Immature natural killer cell (primary cell): ENCODE measurements at places on chromosomes 7 and 10.

DNA sequence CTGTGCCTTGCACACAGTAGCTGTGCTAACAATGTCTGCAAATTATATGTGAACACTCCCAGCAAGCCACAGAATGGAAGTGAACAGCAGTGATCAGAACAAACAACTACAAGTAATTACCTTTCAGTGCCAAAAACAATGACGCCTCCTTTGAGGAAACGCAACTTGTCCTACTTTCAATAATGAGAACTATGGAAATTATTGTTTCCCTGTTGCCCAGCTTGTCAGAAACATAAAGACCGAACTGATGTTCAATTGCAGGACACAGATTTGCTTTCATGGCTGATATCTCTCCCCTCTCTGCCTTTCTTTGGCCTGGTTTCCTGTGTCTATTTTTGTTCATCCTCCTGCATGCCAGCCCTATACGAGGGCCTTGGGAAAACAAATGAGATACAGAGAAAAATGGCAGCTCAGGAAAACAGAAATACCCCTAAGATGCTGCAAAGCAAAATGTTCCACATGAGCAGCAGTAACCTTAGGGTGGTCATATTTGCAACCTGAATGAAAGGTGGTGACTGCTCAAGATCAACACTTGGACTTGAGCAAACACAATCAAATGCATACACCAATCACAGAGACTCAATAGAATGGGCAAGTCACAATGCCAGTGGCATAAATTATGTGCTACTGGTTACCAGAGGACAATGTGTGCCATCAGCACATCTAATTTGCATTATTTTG lies 26.8 kb downstream of the COBL start:
- no peak for DNase-seq
- no peaks in the 10 kb centered on the region for H3K36me3 ChIP-seq

DNA sequence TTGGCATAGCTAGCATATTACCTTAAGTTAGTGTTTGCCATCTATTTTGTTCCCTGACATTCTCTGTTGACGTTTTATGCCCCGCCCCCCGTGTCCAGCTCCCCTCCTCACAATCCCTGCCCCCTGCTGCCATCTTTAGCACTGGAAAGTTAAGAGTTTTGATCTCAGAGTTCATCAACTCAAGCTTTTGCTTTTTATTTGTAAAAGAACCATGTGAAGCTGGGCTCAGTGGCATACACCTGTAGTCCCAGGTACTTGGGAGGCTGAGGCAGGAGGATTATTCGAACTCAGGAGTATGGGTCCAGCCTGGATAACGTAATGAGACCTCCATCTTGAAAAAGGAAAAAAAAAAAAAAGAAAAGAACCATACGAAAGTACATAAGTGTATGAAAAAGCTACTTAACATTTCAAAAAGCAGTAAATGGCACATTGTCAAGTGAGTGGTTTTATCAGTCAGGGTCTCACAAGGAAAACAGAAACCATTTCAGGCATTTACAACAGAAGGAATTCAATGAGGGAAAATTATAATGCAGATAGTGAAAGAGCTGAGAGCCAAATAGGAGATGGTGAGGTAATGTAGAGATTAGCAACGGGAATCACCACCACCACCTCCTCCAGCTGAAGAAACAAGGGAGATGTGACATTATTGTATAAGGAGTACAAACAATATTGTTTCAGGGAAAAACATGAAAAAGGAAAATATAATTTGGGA lies 64.9 kb downstream of the MCU start:
- peaks cover 19% of the 10 kb centered on the region for H3K4me1 ChIP-seq
- peaks cover 3% of the 10 kb centered on the region for H3K36me3 ChIP-seq
- no peak for DNase-seq
- no peak overlapping the region for H3K4me3 ChIP-seq
- no peak overlapping the region for H3K27ac ChIP-seq
- no peaks in the 10 kb centered on the region for H3K27me3 ChIP-seq

- H3K27me3 ChIP-seq = no peaks in the 10 kb centered on the region
- no peak overlapping the region for H3K27ac ChIP-seq
- H3K4me1 ChIP-seq = no peaks in the 10 kb centered on the region
- H3K4me3 ChIP-seq = no peak overlapping the region
- no peak for DNase-seq
Observed at GRCh38 chr7:33220231-33220630, 90.9 kb downstream of the BBS9 start.

DNA sequence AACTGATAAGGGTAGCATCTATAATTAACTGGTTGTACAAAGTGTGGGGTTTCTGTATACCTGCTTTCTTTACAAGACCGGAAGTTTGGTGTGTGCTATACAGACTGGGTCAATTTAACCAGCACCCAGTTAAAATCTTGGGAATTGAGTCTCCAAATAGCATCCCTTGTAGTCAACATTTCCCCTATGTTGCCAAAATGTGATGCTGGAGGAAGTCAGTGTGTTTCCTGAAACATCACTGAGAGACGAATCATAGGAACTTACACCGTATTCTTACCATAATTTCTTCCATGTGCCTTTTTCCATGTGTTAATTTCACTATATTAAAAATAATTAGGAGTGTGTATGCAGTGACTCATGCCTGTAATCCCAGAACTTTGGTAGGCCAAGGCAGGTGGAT lies 1.7 kb downstream of the AKR1C4 start:
- peaks cover 2% of the 10 kb centered on the region for H3K27me3 ChIP-seq
- DNase-seq = no peak
- H3K4me3 ChIP-seq = no peak overlapping the region
- H3K27ac ChIP-seq = no peak overlapping the region
- no peaks in the 10 kb centered on the region for H3K4me1 ChIP-seq

DNA sequence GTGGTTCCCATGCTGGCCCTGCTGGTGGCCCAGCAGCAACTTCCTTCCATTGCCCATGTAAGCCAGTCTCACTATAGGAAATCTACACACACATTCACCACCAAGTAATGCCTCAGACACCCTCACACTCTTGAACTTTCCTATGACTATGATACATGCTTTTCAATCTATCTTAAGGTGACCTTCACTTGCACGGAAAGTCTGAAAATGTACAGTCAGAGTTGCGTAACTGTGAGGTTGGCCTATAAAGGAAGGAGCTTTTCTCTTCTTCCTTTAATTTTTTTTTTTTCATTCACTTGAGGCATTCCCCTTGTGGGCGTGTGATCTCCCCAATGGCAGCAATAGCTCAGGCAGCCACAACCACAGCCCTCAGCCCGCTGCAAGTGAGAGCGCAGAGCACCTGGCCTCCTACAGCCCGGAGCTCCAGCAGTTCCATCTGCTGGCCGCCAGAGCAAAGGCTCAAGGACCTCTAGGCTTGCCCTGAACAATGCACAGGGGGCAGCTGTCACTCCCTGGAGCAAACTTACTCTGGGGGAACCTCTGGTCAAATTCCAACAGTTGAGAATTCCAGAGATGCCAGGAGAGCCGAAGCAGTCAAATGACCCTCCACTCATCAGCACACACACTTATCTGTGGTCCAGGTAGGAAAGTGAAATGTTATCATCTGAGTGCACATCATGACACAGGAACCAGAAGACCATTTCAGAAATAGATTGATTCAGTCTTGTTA lies 123.1 kb upstream of the ADO start:
- H3K4me3 ChIP-seq = peak overlapping the region; percentile 70
- peak overlapping the region; percentile 92 for H3K27ac ChIP-seq
- peak; percentile 65 for DNase-seq
- peaks cover 7% of the 10 kb centered on the region for H3K27me3 ChIP-seq
- peaks cover 54% of the 10 kb centered on the region for H3K4me1 ChIP-seq

- peaks cover 4% of the 10 kb centered on the region for H3K27me3 ChIP-seq
- H3K4me1 ChIP-seq = peaks cover 47% of the 10 kb centered on the region
- DNase-seq = no peak
- H3K27ac ChIP-seq = no peak overlapping the region
- no peaks in the 10 kb centered on the region for H3K36me3 ChIP-seq
- H3K4me3 ChIP-seq = peak overlapping the region; percentile 38
Observed at GRCh38 chr10:31921031-31921430, 7.6 kb downstream of the ARHGAP12 start.

DNA sequence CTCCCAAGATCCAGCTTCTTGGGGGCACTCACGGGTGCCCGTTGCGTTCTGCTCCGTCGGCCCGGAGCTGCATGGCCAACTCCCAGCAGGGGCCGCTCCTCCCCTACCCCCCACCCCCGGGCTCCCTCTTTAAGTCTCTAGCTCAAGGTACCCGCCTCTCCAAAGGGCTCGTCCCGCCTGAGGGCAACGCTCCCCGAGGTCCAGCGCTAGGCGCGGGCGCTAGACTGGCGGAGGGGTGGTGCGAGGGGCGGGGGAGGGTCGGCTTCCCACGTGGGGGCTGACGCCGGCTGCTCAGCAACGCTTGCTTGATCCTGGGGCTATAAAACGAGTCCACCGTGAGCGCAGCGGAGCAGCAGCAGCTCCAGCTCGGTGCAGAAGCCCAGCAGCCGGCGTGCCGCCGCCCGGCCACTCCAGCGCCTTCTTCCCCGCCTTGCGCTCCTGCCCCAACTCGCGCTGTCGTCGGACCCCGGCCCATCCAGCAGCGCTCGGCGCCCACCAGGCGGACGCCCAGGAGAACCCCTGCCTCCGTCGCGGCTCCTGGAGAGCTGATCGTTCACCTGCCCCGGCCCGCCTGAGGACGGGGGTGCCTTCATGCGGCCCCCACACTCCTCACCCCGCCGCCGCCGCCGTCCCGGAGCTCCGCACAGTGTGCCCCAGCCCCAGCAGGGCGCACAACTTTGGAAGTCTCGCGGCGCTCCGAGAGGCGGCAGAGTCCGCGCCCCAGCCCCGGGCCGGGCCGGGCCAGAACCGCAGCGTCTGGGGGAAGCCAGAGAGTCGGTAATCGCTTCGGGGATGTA lies at the start of gene ADRA2A:
ADRA2A (plus strand) TSS at position 348 of the 797 bp plus-strand sequence. CDS start 968 bp downstream, outside the sequence.
- H3K4me3 ChIP-seq = peak within 1 kb of the TSS; percentile 53
- no peaks in the 10 kb centered on the region for H3K4me1 ChIP-seq
- no peak for DNase-seq
- H3K27ac ChIP-seq = no peak within 1 kb of the TSS

DNA sequence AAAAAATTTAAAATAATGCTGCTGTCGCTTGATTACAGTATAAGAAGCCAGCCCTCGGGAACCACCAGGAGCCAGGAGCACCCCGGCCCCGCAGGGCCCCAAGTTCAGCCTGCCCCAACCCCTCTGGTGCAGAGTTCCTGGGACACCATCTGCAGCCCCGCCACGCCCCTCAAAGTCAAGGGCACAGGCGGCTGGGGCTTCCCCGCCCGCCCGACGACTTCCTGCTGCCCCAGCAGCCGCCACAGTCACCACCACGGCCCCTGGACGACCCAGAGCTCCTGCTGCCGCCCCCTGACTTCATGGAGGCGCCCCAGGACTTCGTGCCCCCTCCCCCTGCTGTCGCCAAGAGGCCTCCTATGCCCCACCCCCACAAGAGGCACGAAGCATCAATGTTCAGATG lies 103.6 kb upstream of the PDSS1 start:
- no peak for DNase-seq
- H3K4me1 ChIP-seq = no peaks in the 10 kb centered on the region
- H3K36me3 ChIP-seq = peaks cover 22% of the 10 kb centered on the region
- H3K27ac ChIP-seq = no peak overlapping the region
- H3K27me3 ChIP-seq = peaks cover 2% of the 10 kb centered on the region

GRCh38 chr7:81682873-81683272 lies 87.0 kb downstream of the HGF start:
- no peak for DNase-seq
- no peaks in the 10 kb centered on the region for H3K36me3 ChIP-seq
- H3K27me3 ChIP-seq = peaks cover 3% of the 10 kb centered on the region

GRCh38 chr7:142884286-142884640 lies 1.3 kb downstream of the TRPV6 start:
- H3K27ac ChIP-seq = no peak overlapping the region
- no peaks in the 10 kb centered on the region for H3K36me3 ChIP-seq
- no peak overlapping the region for H3K4me3 ChIP-seq
- no peaks in the 10 kb centered on the region for H3K4me1 ChIP-seq

- peaks cover 21% of the 10 kb centered on the region for H3K27me3 ChIP-seq
- no peak for DNase-seq
- no peak overlapping the region for H3K4me3 ChIP-seq
Observed at GRCh38 chr7:96344236-96344635, 22.3 kb upstream of the SLC25A13 start.

DNA sequence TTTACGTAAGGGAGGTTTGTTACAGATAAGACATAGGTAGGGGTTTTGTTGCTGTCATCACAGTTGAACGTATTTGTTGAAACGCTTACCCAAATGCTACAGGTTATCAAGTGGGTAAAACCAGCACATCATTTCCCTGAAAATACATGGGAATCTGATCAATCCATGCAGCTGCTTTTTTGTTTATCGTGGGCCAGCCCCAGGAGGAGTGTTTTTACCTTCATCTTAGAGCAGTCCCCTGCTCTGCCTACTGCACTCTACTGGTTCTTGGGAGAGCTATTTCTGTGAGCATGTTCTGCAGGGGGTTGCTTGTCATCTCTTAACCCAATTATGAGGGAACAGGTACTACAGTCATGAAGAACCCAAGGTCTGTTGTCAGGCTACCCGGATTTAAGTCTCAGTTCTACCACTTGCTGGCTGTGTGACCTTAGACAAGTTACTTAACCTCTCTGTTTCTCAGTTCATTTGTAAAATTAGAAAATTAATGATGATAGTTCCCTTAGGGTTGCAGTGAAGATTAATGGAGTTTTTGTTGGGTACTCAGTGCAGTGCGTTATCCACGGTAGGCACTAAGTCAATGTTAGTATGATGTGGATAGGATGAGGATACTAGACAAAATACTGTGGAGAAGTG lies 15.0 kb downstream of the MTURN start:
- H3K4me1 ChIP-seq = no peaks in the 10 kb centered on the region
- H3K4me3 ChIP-seq = no peak overlapping the region
- no peak overlapping the region for H3K27ac ChIP-seq
- no peak for DNase-seq
- peaks cover 2% of the 10 kb centered on the region for H3K27me3 ChIP-seq
- peaks cover 6% of the 10 kb centered on the region for H3K36me3 ChIP-seq

- peaks cover 2% of the 10 kb centered on the region for H3K27me3 ChIP-seq
- no peak overlapping the region for H3K27ac ChIP-seq
- DNase-seq = no peak
- H3K4me1 ChIP-seq = peaks cover 76% of the 10 kb centered on the region
Observed at GRCh38 chr10:80526742-80527141, 11.0 kb upstream of the SH2D4B start.

GRCh38 chr7:121343302-121343701 lies 14.5 kb downstream of the WNT16 start:
- H3K4me1 ChIP-seq = peaks cover 11% of the 10 kb centered on the region
- no peak for DNase-seq
- H3K27ac ChIP-seq = no peak overlapping the region
- H3K27me3 ChIP-seq = peaks cover 2% of the 10 kb centered on the region
- H3K4me3 ChIP-seq = no peak overlapping the region

DNA sequence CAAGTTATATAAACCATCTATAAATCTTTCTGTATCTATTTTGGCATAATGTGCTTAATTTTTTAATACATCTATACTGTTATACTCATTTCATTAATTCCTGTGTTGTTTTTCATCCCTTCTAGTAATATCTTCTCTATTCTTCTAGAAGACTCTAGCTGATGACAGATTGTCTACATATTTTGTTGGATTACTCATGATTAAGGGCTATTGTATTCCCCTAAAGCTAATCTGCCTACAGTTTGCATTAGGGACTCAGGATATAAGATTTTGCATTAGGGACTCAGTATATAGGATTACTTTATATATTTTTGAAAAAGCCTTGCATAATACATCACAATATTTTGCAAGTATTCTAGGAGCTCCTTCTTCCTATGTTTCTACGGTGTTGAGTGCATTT lies 8.3 kb upstream of the SEMA3A start:
- DNase-seq = no peak
- no peaks in the 10 kb centered on the region for H3K36me3 ChIP-seq
- no peaks in the 10 kb centered on the region for H3K27me3 ChIP-seq
- H3K27ac ChIP-seq = no peak overlapping the region
- no peak overlapping the region for H3K4me3 ChIP-seq
